ENCODE measurements at places on chromosomes 3 and 15.

GRCh38 chr3:13462125-13462629, 17.9 kb upstream of the HDAC11 start:
- DNase-seq: no peak

DNA sequence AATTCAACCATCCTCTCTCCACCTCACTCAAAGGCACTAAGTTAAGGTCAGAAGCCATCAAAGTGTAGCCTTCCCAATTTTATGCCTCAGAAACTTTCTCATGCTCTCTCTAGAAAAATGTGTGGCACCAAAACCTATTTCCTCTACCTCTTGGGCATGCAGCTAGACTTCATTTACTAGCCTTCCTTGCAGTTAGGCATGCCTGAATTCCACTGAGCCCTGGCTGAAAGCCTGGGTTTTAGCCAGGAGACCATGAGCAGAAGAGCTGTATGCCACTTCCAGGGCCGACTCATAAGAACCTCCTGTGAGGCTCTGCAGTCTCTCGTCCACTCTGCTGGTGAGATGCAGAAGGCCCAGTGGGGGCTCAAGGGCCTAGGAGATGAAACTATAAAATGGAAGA, 145.0 kb downstream of the MYLK start:
- DNase-seq: no peak

- no peak for DNase-seq
These were observed 397.2 kb downstream of the GAP43 start for GRCh38 chr3:116020495-116020894.

GRCh38 chr3:113895964-113896363, 51.8 kb upstream of the ZDHHC23 start:
- DNase-seq: no peak

DNA sequence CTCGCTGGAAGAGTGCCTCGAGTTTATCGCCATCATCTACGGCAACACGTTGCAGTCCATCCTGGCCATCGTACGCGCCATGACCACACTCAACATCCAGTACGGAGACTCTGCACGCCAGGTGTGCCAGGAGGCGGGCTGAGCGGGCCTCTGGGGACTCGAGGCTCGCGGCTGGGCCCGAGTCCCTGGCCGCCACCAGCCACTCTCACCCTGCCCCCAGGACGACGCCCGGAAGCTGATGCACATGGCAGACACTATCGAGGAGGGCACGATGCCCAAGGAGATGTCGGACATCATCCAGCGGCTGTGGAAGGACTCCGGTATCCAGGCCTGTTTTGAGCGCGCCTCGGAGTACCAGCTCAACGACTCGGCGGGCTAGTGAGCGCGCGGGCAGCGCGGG, 1.9 kb downstream of the GNAT1 start:
- DNase-seq: no peak

- DNase-seq: no peak
These were observed 27.0 kb downstream of the KIF7 start for GRCh38 chr15:89628301-89628700.

DNA sequence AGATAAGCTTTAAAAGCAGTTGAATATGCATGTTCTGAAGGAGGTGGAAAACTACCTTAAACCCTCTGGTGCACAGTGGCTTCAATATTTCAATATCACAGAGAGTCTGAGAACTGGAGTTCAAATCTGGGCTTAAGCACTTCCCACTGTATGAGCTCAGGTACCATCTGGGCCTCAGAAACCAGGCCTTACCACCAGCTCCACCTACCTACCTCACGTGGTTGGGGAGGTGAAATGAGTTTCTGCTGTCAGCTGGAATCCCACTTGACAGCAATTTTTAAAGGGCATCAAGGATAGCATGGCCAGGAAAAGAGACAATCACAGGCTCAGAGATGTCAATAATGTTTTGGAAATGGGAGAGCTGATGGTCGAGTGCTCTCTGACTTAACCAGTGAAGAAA, 5.0 kb downstream of the CHCHD4 start:
- DNase-seq: no peak

DNA sequence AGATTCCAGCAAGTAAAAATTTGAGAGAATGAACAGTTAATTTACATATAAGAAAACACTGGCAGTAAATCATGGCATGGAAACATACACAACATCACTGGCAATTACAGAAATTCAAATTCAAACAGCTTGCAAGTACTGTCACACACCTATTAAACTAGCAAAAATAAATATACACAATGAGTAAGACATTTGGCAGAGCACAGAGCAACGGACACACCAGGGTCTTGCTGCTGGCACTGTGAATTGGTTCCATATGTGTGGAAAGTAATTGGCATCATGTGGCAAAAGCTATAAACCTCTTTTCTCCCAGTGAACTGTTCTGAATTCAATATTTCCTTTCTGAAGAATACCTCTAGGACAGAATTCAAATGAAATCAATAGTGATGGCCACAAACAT, 78.3 kb downstream of the LRRK1 start:
- no peak for DNase-seq

GRCh38 chr3:23262766-23263165, 59.6 kb downstream of the UBE2E2 start:
- DNase-seq: no peak

- DNase-seq: no peak
These were observed 38.0 kb downstream of the STAC start for GRCh38 chr3:36418296-36418695.

DNA sequence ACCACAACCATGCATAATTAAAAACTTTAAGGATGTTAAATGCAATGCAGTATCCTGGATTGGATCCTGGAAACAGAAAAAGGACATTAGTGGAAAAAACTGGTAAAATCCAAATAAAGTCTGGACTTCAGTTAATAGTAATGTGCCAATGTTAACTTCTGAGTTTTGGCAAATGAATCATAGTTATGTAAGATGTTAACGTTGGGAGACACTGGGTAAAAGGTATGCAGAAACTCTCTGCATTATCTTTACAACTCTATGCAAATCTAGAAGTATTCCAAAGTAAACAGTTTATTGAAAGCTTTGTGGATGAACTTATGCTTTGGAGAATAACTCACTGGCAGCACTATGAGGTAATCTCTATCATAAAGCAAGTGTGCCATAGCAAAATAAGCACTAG, 357.4 kb downstream of the RORA start:
- no peak for DNase-seq

DNA sequence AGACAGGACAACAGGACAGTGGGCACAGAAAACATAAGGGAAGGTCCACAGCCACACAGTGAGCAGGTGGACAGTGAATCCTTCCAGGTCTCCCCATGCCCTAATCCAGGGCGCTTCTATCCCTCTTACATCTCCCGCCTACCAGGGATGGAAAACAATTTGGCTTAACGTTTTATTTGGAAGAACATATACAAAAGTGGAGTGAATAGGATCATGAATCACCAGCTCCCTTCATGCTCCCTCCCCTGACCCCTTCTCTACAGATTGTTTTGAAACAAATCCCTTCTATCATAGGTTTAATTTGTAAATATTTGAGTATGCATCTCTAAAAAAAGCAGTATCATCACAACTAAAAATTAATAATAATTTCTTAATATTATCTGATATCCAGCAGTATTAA, 52.5 kb downstream of the CLDN11 start:
- DNase-seq: no peak

- DNase-seq: no peak
These were observed 12.6 kb upstream of the ZBTB47 start for GRCh38 chr3:42640771-42641370.
